Spleen (tissue), 13 donors: ENCODE measurements at places on chromosomes 7 and 10. TPM values are rescaled to one million over a fixed set of nuclear protein-coding genes. Genes with fewer than 3 reads are reported as not detected.

ACTL6B gene
- total RNA-seq = not detected

ANXA8L1 gene
- not detected for total RNA-seq

GRCh38 chr7:31311552-31311951 is 29.0 kb downstream of the NEUROD6 start:
- H3K27ac ChIP-seq = no peak overlapping the region
- H3K36me3 ChIP-seq = no peaks in the 10 kb centered on the region
- no peaks in the 10 kb centered on the region for H3K27me3 ChIP-seq
- H3K4me1 ChIP-seq = no peaks in the 10 kb centered on the region
- DNase-seq = no peak

DNA sequence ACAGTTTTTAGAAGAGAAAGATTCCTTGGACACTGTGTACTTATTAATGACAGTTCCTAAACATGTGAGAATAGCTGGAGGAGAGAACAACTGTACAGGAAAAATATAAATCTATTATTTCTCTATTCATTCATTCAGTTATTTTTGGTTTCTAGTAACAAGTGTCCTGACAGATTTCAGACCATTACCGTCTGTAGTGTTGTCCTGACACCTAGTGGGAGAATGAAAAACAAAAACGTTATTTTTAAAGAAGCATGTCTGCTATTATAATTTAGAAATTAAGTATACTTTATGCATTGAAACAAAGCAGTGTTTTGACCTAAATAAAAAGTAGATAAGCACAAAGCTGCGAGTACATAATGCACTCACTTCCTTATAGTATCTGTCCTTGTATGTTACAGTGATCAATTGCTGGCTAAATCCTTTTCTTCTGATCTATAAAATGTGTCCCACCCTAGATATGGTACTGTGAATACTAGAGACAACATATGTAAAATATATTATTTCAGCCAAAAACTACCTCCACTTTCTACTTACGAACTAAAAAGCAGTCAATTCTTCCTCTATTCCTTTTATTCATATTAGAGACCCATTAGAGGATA is 575.6 kb downstream of the ARL4A start:
- no peak overlapping the region for H3K4me3 ChIP-seq
- no peaks in the 10 kb centered on the region for H3K4me1 ChIP-seq
- no peak overlapping the region for H3K27ac ChIP-seq
- no peak for DNase-seq

DNA sequence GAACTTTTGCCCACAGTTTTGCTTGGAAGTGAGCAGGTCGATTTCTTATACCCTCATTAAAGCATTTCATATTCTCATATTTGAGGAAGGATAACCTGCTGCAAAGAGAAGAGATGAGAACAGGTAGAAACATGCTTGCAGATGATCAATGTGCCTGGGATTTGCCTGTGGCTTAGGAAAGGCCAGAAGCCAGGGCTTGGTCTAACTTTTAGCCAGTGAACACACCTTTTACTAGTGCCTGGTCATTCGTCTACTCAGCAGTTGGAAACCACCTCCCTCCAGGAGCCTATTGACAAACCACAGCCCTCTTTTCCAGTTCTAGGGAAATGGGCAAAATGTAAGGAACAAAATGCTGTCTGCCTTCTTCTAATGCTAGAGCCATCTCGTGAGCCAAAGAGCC is 518.3 kb downstream of the ADRA2A start:
- H3K4me1 ChIP-seq = no peaks in the 10 kb centered on the region
- no peak overlapping the region for H3K4me3 ChIP-seq
- DNase-seq = no peak
- H3K27me3 ChIP-seq = no peaks in the 10 kb centered on the region
- no peaks in the 10 kb centered on the region for H3K36me3 ChIP-seq
- H3K27ac ChIP-seq = no peak overlapping the region

DNA sequence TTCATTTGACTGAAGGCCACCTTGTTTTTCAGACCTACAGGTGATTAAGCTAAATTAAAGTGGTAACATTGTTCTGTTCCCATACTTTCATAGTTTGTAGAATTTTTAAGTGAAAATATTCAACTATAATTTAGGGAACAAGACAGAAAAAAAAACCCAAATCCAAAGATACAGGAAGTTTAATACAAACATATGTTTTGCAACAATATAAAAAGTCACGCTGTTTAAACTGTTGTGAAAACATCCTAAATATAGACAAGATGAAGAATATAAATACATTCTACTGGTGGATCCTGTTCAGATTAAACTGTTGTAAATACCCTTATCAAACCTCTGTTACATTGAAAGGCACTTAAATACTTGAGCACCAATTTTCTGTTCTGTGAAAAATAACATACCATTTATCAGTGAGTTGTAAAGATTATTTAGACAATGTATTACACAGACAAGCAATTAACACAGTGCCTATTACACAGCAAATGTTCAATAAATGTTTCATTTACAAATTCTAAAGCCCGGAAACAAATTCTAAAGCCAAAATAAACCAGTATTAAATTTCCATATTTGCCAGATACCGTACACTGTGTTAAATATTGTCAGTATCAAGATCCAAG is 14.2 kb downstream of the ASZ1 start:
- DNase-seq = no peak
- no peak overlapping the region for H3K4me3 ChIP-seq
- H3K27me3 ChIP-seq = no peaks in the 10 kb centered on the region
- no peak overlapping the region for H3K27ac ChIP-seq
- H3K4me1 ChIP-seq = no peaks in the 10 kb centered on the region

DNA sequence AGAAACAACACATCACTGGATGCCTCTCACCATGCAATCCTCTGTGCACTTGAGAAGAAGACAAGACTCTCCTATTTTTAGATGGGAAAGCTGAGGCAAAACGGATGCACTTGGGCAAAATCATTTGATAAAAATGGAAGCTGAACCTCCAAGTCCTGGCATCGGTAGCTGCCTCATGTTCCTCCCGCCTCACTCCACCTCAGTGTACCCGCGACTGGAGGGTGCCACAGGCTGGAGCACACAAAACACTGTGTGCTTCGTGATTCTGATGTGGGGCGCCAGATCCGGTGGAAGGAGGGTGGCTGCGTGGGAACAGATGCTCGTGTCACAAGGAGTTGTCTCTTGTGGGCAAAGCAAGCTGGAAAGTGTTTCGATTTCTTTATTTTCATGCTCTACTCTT is 41.3 kb downstream of the TAS2R41 start:
- H3K36me3 ChIP-seq = no peaks in the 10 kb centered on the region
- H3K27me3 ChIP-seq = no peaks in the 10 kb centered on the region
- no peak overlapping the region for H3K4me3 ChIP-seq
- no peak overlapping the region for H3K27ac ChIP-seq
- DNase-seq = no peak

GRCh38 chr7:117640465-117640864 is 160.6 kb downstream of the CFTR start:
- H3K4me1 ChIP-seq = no peaks in the 10 kb centered on the region
- no peak for DNase-seq
- no peaks in the 10 kb centered on the region for H3K36me3 ChIP-seq
- H3K4me3 ChIP-seq = no peak overlapping the region

- DNase-seq = no peak
- peaks cover 11% of the 10 kb centered on the region for H3K4me1 ChIP-seq
- peak overlapping the region; percentile 67 for H3K27ac ChIP-seq
- no peaks in the 10 kb centered on the region for H3K27me3 ChIP-seq
- H3K36me3 ChIP-seq = no peaks in the 10 kb centered on the region
Observed at GRCh38 chr7:2814946-2815874, 28.9 kb downstream of the GNA12 start.

DNA sequence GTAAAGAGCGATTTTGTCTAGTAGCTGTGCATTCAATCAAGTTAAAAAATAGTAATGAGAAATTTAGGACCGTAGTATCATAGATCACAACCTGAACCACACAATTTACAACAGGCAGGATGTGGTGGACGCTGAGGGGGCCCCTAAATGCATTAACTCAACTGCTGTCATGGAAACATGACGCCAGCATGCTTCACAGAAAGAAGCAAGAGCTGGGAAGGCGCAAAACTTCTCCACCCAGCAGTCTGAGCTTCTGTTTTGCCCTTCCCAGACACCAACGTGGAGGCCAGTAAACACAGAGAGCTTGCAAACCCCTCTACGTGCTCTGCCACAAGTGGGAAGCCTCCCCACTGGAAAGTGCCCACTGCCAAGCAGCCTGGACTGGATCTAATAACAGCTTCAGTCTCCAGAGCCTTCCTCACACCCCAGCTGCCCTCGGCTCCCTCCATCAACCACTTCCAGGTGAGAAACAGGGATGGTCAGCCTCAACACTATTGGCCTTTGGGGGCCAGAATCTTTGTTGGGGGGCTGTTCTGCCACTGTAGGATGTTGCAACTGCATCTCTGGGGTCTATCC is 151.8 kb downstream of the SFMBT2 start:
- peaks cover 68% of the 10 kb centered on the region for H3K4me1 ChIP-seq
- no peak overlapping the region for H3K27ac ChIP-seq
- H3K36me3 ChIP-seq = no peaks in the 10 kb centered on the region

GRCh38 chr10:24463611-24464426 is 254.9 kb downstream of the KIAA1217 start:
- DNase-seq = no peak
- H3K36me3 ChIP-seq = no peaks in the 10 kb centered on the region
- H3K4me1 ChIP-seq = peaks cover 30% of the 10 kb centered on the region
- H3K27ac ChIP-seq = peak overlapping the region; percentile 66
- H3K27me3 ChIP-seq = no peaks in the 10 kb centered on the region

DNA sequence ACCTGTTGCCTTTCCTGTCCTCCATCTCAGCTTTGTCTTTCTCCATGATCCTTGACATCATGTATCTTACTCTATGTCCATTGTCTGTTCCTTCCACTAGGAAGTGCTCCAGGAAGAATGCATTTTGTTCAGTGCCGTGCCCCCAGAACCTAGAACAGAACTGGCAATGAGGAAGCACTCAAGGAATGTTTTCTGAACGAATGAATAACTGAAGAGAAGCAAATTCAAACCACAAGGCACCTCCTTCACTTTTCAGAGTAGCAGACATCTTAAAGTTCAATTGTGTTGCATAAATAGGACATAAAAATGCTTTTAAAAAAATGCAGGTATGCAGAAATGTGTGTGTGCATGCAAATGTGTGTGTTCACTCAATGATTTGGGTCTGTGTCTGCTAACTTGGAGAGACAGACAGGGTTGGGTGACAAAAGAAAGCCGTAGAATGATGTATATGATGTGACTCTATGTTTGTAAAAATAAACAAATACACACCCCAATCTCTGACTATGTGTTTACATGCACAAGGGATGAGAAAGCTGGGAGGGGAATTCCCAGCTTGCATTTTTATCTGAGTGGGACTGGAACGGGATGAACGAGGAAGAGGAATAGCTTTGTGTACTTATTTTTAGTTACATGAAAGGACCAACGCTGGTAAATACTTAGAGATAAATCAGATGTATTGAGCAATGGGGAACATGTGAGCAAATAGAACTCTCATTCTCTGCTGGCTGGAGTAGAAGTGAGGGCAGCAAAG is 237.7 kb downstream of the FANK1 start:
- no peak overlapping the region for H3K27ac ChIP-seq
- H3K27me3 ChIP-seq = no peaks in the 10 kb centered on the region
- H3K4me1 ChIP-seq = peaks cover 20% of the 10 kb centered on the region
- no peak for DNase-seq
- H3K4me3 ChIP-seq = no peak overlapping the region
